ENCODE measurements at places on chromosomes 4 and X.

DNA sequence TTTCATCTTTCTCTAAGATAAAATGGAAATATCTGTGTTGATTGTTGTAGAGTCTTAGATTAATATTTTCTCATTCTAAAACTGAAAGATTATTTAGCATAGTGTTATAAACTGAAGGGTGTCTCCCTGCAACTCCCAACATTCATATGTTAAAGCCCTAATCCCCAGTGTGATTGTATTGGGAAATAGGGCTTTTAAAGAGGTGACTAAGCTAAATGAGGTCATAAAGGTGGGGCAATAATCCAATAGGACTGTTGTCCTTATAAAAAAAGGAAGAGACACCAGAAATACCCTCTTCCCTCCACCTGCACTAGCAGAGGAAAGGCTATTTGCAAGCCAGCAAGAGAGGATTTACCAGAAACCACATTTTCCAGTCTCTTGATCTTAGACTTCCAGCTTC is 1626.4 kb downstream of the C4orf33 start:
- no peak for DNase-seq

- no peak for DNase-seq
These were observed 9.8 kb upstream of the ANXA5 start for GRCh38 chr4:121706595-121707021.

DNA sequence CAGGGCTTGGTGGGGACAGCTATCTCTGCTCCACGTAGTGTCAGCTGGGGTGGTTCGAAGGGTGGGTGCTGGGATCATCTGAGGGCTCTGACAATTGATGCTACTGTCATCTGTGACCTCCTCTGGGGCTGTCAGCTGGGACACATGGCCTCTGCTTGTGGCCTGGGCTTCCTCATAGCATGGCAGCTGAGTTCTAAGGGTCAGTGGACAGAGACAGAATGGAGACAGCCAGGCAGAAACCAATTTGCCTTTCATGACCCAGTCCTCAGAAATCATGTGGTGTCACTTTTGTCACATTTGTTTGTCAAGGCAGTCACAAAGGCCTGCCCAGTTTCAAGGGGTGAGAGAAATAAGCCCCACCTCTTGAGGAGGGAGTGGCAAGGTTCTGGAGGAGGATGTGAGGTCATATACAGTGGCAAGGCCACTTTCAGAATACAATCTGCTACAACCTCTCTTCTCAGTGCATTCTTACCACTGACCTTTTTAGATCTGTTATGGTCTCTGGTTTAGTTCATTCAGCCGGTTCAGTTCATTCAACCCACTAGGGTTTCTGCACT is 103.6 kb upstream of the BCOR start:
- DNase-seq, result no peak

DNA sequence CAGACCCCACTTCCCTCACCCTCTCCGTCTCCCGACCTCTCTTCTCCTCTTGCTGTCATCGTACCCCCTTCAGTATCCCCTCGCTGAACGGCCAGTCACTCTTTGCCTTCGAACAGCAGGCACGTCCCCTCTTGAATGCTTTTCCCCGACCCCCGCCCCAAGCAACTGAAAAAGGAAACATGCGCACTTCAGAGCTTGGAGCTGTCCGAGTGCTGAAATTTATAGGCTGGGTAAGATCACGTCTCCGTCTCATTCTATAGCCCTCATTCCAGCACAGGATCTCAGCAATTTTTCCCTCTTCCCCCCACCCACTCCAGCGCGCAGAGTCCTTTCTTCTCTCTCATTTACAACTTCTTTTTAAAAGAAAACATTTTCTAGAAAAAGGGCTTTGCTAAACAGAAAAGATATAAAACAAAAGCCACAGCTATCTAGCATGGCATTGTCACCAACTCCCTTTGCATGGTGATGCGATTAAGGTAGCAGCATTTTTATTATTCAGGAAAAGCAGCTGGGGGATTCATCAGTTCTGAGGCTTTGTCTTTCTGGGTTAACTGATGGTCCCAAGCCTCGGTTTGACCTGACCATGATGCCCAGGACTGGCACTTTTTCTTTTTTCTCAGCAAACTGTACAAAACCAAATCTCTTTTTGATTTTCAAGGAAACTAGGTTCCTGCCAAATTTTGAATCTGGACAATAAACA is at the start of gene GLRA2:
Gene GLRA2 (plus strand): TSS at position 247 of the 700 bp plus-strand sequence. CDS start 522 bp downstream, outside the sequence.
- DNase-seq, result no peak

DNA sequence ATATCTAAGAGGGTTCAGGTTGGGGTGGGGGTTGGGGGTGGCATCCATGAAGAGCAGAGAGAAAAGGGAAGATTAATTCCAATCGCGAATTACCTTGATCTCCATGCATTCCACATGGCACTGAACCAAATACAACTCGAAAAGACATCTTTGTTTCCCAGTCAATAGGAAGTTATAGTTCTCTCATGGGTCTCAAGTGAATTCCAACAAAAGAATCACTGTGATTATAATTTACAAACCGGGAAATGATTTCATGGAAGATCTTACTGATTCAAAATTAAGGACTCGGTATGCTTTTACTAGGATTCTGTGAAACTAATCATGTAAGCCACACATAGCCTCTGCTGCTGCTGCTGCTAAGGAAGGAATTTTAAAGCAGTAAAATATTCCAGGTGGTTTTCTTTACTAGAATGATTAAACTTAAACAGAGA is 26.6 kb upstream of the AMELX start:
- DNase-seq, result no peak

DNA sequence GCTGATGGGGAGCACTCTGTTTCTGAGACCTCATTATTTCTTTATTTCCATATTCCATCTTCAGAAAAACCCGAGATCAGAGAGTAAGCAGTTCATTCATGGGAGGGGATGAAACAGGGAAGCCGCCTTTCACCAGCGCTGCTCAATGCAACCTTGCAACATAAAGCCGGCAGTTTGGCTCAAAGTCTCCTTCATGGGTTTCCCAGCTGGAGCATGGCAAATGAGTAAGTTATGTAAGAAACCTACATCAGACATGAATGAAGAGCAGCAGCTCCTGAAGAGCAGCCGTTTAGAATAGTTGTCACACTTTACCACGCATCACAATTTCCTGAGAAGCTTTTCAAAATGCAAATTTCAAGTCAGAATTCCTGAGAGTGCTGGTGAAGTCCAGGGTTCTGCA is 578.8 kb downstream of the FSTL5 start:
- no peak for DNase-seq

GRCh38 chr4:75995727-75996126 is 5.0 kb upstream of the SDAD1 start:
- DNase-seq, result no peak

Data from nucleus accumbens (tissue), 56 donors.